ENCODE measurements at places on chromosomes 16 and 17. TPM values are rescaled to one million over a fixed set of nuclear protein-coding genes. Genes with fewer than 3 reads are reported as not detected.

SLC12A4 gene
- 5.4 TPM for total RNA-seq

ATP2C2 gene
- 6.9 TPM for total RNA-seq

ABCC12 gene
- total RNA-seq = 0.25 TPM

KRTAP4-3 gene
- not detected for total RNA-seq

GABARAPL2 gene
- 109 TPM for total RNA-seq

ATAD5 gene
- 7.9 TPM for total RNA-seq

USP22 gene
- total RNA-seq = 273 TPM

CCDC78 gene
- 2.5 TPM for total RNA-seq

EFCAB5 gene
- total RNA-seq = 2.7 TPM

CUEDC1 gene
- total RNA-seq = 9.1 TPM

TBC1D3G gene
- 0.74 TPM for total RNA-seq

CLEC18B gene
- total RNA-seq = 1.5 TPM

CFAP97D1 gene
- total RNA-seq = not detected

ATP1B2 gene
- 13.8 TPM for total RNA-seq

NACA2 gene
- total RNA-seq = not detected

KLHDC4 gene
- 15.7 TPM for total RNA-seq

SHBG gene
- not detected for total RNA-seq

KRT17 gene
- total RNA-seq = 1.7 TPM

HID1 gene
- 16.7 TPM for total RNA-seq

TBX6 gene
- total RNA-seq = 0.25 TPM

PLLP gene
- 1.5 TPM for total RNA-seq

SLC39A11 gene
- 4.9 TPM for total RNA-seq

RUNDC3A gene
- 78.2 TPM for total RNA-seq

HAS3 gene
- 8.1 TPM for total RNA-seq

ABCC3 gene
- 0.25 TPM for total RNA-seq

CACNG3 gene
- total RNA-seq = 5.2 TPM

USP6 gene
- total RNA-seq = under 0.01 TPM

FNDC8 gene
- not detected for total RNA-seq

FASN gene
- 127 TPM for total RNA-seq
